Camera-type eye (tissue), 1 donor: ENCODE measurements at places on chromosomes 7 and 10. TPM values are rescaled to one million over a fixed set of nuclear protein-coding genes. Genes with fewer than 3 reads are reported as not detected.

SFRP5 gene
- total RNA-seq, result 68.7 TPM

LIPF gene
- total RNA-seq, result not detected

CLRN3 gene
- total RNA-seq, result not detected

ELMO1 gene
- 58.2 TPM for total RNA-seq

VSTM4 gene
- 30.1 TPM for total RNA-seq

PVRIG gene
- 0.33 TPM for total RNA-seq

PRKAR1B gene
- 37.1 TPM for total RNA-seq

LIPK gene
- not detected for total RNA-seq

ITGA8 gene
- total RNA-seq, result 42.4 TPM
